ENCODE measurements at places on chromosomes 7 and 10.
A peak's percentile ranks its signal among the peaks of the same experiment; 100 is the strongest.

- no peak for DNase-seq
These were observed 26.6 kb upstream of the R3HCC1L start for GRCh38 chr10:98107644-98108430.

- DNase-seq: no peak
These were observed 677.9 kb downstream of the PARD3 start for GRCh38 chr10:34137201-34137600.

GRCh38 chr10:32199714-32200394, 143.6 kb upstream of the KIF5B start:
- DNase-seq: no peak

GRCh38 chr7:4791738-4792536, 16.5 kb downstream of the AP5Z1 start:
- peak; percentile 60 for DNase-seq

DNA sequence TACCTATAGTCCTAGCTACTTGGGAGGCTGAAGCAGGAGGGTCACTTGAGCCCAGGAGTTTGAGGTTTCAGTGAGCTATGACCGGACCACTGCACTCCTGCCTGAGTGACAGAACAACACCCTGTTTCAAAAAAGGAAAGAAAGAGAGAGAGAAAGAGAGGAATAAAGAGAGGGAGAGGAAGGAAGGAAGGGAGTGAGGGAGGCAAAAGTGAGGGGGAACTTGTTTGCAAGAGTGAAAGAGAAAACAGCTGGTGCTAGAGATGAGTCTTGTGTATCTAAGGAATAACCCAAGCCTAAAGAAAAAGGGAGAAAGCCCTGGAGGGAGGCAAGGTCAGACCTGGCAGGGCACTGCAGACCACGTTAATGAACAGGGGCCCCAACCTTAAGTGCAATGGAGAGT, 4.8 kb upstream of the NT5C2 start:
- DNase-seq: no peak

DNA sequence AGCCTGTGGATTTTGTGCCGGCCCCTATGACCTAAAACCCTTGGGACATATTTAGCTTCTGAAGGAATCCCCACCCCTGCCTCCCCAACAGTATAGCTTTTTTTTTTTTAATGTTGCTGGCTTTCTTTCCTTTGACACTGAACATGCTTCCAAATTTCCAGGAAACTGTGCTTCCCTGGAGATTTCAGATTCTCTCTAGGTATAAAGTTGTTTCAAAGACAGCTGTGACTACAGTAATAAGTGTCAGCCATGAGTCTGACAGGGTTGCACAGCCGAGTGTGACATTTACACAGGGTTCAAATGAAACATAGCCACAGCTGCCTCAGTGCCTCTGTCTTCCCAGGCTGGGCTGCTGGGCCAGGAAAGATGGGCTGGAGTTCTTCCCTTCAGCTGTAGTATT, 466.6 kb upstream of the COBL start:
- DNase-seq: no peak

DNA sequence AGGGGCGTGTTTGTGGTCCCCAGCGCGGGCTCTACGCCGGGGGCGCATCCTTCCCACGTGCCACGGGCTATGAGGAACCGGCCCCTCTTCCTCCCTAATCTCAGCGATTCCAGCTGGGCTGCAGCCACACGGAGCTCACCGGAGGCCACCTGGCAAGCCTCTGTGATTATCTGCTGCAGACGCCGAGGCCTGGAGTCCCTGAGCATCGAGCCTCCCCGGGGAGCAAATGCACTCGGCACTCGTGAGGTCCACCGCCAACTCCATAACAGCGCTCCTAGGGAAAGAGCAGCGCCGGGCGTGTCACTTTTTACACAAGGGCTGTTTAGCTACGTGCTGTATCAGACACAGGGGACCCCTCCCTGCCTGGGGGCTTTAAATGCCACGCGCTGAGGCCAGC, 101.2 kb downstream of the DYNC2I1 start:
- DNase-seq: no peak

GRCh38 chr10:100114976-100115770, 33.5 kb upstream of the CPN1 start:
- DNase-seq: no peak

DNA sequence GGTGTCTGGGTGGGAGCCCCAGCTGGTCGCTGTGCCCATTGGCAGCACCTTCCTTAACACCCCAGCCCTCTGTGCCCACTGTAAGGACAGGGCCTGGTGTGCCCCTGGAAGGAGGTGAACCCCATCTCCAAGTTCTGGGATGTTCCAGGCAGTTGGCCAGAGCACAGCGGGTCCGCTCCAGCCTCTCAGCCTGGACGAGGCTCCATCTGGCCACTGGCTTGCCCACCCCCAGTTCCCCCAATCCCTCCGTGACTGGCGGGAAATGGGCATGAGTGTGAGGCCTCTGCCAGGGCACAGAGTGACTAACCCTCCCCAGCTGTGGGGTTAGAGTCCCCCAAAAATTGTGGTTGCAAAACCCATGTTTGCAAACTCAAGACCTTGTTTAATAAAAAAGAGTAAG, 15.6 kb downstream of the GRIFIN start:
- DNase-seq: no peak

DNA sequence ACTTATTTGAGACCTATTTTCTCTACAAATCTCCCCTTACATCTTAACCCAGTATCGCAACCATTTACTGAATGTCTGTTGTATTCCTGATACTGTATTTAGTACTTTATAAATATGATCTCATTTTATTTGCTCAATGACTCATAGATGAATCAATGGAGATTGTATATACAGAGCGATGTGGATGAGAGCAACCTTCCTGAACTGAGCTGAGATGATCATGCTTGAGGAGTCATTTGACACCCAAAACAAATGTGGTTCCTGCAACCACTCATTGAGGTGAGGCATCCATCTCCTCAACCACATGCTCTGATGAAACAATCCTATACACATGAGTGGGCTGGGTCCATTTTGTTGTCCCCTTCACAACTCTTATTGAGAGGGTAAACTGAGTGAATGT, 250.0 kb downstream of the CDC14C start:
- no peak for DNase-seq

DNA sequence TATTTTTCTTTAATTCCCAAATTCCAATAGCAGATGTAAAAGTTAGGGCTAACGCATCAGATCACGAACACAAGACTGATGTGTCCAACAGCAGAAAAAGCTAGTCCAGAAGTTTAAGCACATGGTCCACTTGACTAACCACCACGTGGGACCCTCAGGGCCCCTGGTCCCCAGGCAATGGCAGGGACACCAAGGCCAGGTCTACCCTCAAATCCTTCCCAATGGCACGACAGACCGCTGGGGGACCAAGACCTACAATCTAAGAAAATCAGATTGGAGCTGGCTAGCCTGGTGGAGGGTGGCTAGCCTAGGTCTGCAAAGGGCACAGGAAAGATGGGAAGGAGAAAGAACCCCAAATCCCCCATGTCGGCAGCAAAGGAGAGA, 1.5 kb downstream of the GIGYF1 start:
- DNase-seq: no peak

GRCh38 chr7:5423976-5424748, 528 bp upstream of the TNRC18 start:
- no peak for DNase-seq

DNA sequence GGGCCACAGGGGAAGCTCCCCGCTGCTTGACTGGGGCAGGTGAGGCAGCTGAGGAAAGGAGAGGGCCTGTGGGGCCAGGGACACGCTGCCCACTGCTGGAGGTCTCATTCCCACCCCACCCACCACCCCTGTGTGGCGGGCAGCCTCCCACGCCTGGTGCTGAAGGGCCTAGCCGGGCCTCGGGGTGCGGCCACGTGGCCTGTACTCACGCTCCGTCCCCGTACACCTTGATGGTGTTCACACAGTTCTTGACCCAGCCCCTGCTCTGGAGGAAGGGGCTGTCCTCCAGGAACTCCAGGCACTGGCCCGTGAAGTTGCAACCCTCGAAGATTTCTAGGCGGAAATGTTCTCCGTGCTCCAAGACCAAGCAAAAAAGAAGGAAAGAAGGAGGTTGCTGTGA, 4.0 kb downstream of the CRYGN start:
- no peak for DNase-seq

- DNase-seq: no peak
These were observed 84.7 kb upstream of the IFRD1 start for GRCh38 chr7:112365551-112365950.

GRCh38 chr7:132666774-132667172, 90.5 kb upstream of the PLXNA4 start:
- no peak for DNase-seq

DNA sequence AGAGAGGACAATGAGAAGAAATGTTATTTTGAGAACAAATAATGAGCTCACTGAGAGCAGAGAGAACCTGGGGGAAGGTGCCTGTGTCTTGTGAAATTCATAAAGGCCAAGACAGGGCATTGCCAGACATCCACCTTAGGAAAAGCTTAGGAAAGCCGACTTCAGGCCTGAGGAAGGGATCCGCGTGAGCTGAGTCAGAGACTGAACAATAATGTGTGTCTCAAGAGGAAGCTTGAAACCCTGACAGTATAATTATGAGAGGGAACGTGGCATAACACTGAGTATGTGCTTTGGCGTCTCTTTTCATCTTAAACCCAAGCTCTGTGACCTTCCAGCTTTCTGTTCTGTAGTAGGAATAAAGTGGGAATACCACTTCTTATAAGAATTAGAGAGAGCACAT, 307.2 kb downstream of the ACTR3B start:
- DNase-seq: no peak

DNA sequence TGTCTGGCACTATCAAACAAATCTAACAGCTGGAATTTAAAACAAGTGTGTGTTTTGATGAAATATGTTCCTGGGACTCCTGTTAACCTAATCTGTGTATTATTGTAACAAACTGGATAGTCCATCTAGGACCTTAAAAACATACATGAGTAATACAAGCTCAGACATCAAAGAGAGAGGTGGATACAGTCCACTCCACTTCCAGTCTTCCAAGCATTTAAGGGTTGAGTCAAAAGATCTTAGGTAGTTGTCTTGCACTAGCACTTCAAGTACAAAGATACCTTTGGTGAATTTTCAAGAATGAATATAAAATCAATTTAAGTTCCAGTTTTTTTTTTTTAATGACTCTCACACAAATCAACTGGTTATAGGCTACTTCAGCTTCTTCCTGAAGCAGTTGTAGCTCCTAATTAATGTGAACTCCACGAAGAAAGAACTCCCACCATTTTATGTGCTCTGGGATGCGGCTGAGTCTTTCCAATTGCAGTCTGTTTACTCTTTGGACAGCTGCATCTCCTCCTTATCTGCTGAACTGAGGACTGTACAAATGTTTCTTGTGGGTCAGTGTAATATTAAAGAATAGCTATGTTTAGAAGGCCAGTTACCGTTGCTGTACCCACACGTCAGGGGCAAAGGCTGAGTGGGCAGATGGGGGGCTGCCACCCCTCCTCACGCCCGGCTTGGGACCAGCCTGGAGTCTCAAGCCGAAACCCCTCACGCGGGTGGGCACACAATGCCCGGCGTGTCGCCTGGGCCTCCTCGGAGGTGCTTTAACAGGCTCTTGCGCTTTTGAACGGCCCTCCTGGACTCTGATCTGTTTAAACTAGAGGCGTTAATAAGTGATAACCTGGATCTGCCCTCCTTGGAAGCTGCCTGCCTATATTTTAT, 2.9 kb upstream of the IGF2BP3 start:
- DNase-seq: no peak

DNA sequence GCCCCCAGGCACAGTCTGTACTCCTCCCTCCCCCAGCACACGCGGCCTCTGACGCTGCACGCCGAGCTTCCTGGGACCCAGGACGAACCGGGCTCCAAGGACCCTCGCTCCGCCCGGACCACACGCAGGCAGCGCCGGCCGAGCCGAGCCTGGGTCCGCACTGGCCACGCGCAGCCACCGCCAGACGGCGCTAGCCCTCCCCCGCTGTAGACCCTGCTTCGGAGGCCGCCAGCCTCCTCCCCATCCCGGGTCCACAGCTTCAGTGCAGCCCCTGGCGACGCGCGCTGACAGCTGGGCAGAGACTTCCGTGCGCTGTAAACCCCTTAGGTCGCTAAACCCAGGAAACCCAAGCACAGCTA, 936 bp upstream of the TCERG1L start:
- no peak for DNase-seq

DNA sequence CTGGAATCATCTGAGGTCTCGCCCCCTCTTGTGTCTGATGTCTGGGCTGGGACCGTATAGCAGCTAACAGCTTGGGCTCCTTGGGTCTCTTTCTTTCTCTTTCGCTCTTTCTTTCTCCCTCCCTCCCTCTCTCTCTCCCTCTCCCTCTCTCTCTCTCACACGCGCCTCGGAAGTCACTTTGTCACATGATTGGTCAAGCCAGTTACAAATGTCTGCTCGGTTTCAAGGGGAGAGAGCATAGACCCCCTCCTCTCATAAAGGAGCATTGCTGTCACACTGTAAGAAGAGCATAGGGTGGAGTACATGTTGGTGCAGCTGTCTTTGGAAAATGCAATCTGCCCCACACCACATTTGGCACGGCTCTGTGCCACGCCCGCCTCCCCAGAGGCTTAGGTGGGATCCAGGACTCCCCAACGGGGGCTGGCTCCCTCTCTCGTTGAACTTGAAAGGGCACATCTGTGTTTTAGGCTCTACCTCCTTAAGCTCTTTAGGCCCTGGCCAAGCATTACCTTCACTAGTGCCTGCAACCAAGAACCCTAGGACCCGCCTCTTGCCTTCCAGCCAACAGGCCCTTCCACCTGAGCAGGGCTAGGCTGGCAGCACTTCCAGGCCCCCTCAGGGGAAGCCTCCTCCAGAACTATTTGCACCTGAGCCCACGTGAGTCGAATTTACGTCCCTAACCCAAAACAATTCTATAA, 61.9 kb upstream of the CACUL1 start:
- DNase-seq: no peak

DNA sequence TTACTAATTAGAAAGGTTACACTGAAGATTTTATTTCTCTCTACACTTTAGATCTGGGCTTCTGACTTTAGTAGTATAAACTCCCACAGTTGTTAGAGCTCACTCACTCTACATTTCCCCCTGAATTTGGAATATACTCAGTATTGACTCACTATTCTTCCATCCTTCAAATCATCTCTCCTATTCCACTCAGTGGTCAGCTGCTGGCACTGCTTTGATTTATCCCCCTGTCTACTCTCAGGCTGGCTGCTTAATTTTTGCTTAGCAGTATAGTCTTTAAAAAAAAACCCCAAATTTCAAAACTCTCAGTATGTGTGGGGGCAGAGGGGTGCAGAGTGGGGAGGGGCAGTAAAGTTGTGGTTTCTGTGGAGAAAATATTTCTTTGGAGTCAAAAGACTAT, 68.9 kb downstream of the CDK6 start:
- no peak for DNase-seq

DNA sequence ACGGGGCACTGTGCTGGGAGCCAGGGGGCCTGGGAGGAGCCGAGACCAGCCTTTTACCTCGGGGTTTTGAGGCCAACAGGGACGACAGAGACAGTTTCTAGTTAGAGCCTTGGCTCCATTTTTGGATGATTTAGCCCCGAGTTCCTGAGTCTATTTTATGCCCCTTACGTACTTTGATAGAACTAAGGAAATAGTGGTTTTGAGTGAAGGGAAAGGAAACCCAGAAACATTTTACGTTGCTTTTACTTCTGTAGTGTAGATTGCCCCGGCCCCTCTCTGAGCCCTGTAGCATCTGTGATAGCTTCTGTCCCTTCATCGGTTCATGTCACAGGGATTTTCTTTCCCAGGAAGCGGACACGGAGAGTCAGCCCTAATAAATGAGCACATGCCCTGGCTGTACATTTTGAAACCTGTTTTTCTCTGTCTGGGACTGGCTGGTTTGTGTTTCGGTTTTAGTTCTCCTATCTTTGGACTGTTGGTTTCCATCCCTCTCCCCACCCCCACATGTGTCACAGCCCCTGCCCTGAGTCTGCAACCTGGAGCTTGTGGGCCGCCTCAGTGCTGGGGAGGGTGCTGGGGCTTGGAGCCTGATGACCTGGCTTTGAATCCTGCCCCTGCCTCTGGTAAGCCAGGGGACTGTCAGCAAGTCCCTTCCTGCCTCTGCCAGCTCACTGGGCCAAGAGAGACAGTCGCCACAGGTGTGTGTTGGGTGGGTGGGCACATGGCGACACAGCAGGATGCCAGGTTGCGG, 6.9 kb upstream of the ORAI2 start:
- peak; percentile 72 for DNase-seq
